ENCODE measurements at places on chromosomes 11 and 22.

DNA sequence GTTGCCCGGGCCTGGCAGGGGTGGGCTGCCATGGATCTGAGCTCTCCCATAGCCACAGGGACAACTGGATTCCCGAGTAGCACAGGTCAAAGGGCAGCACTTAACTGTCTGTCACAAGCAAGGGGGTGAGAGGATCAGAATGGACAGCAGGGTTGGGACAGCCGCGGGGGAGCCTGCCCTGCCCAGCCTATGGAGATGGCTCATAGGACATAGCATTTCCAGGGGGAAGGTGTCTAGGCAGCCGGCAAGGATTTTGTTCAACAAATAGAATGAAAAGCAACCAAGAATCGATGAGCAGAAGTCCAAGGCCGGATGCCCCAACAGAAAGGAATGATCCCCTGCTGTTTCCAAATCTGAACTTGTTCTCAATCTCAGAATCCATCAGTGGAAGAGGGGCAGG, 92.9 kb downstream of the RPS6KA4 start:
- no peak for DNase-seq

DNA sequence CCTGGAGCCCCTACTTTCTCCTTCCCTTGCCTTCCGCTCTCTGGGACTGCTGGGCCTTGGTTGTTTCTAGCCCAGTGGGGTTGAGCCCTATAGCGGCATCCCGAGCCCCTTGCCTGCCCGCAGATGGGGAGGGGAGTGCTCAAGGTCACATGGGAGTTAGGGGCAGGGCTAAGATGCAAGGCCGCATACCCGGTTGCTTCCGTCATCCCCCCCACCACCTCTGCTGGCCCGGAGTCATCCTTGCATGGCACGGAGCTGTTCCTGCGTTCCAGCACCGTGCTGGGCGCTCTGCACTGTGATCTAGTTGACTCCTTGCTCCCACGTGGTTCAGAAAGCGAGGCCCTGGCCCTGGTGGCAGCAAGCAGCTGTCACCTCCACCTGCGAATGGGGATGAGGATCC, 18.0 kb downstream of the FLRT1 start:
- no peak for DNase-seq

- DNase-seq, result no peak
Measured at GRCh38 chr11:5703741-5704536, 14.3 kb downstream of the TRIM22 start.

- no peak for DNase-seq
Measured at GRCh38 chr22:19127329-19128008, 3.6 kb upstream of the TSSK2 start.

GRCh38 chr11:72770799-72771198, 18.6 kb upstream of the ARAP1 start:
- DNase-seq, result no peak
